HuH-7 (cell line): ENCODE measurements at places on chromosomes 7 and 10.

DNA sequence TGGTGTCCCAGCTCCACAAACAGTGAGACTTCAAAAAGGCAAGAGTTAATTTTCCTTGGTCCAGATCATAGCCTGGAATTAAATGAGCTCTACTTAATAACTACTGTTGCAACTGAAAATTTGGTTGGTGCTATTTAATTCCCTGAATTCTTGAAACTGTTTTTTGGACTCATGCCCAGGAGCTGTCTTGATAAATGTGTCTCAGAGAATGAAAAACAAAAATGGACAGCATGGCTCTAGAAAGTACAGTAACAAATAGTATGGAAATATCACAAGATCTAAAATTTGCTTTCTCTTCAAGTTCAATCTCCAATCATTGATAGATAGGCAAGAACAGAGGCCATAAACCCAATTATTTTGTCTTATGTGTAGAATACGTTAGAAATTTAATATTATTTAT is 42.5 kb downstream of the CCDC71L start:
- DNase-seq = no peak

DNA sequence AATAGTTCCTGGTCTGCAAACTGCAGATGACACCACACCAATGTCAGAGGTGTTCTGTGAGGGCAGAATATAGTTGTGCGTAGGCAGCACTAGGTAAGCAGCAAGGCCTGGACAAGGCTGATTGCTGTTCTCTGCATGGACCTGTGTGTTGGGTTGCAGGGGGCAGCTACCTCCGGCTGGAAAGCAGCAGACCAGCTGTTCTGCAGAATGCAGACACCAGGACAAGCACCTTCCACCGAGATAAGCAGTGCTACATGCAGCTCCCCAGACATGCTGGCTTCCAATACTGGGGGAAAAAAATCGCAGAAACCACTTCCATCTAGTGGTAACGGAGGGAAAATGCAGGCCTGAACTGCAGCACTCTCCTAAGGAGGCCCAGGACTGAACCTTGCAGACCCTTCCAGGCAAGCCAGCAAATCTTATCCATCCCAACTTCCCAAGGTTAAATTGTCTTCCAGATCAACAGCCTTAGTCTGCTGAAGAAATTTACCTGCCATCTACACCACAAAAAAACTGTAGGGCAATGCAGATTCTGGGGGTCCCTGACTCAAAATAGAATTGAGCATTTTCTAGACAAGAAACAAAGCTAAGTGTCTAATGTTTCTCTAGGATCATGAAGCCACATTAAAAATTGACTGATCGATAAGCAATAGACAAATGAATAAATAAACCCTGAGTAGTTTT is 50.5 kb upstream of the COBL start:
- DNase-seq = peak; percentile 66

DNA sequence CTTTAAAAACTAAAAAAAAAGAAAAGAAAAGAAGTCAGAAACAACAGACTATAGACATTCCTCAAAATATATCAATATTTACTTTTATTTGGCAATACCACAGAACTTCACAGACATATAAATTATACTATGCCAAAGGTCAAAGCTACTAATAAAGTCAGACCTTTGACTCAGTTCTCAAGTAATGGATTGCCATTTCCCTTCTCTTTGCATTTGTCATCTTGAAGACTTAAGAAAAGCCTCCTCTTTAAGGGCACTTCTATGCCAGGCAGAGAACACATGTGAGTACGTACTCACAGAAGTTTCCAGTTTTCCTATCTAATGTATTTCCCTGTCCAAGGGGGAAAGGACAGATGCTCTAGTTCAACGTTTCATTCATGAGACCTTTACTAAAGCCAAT is 37.6 kb downstream of the TNPO3 start:
- no peak for DNase-seq

GRCh38 chr7:99822731-99823718 is 4.8 kb upstream of the CYP3A43 start:
- DNase-seq = no peak

- peak; percentile 36 for DNase-seq
Observed at GRCh38 chr10:62264702-62265436, 3.8 kb downstream of the RTKN2 start.

DNA sequence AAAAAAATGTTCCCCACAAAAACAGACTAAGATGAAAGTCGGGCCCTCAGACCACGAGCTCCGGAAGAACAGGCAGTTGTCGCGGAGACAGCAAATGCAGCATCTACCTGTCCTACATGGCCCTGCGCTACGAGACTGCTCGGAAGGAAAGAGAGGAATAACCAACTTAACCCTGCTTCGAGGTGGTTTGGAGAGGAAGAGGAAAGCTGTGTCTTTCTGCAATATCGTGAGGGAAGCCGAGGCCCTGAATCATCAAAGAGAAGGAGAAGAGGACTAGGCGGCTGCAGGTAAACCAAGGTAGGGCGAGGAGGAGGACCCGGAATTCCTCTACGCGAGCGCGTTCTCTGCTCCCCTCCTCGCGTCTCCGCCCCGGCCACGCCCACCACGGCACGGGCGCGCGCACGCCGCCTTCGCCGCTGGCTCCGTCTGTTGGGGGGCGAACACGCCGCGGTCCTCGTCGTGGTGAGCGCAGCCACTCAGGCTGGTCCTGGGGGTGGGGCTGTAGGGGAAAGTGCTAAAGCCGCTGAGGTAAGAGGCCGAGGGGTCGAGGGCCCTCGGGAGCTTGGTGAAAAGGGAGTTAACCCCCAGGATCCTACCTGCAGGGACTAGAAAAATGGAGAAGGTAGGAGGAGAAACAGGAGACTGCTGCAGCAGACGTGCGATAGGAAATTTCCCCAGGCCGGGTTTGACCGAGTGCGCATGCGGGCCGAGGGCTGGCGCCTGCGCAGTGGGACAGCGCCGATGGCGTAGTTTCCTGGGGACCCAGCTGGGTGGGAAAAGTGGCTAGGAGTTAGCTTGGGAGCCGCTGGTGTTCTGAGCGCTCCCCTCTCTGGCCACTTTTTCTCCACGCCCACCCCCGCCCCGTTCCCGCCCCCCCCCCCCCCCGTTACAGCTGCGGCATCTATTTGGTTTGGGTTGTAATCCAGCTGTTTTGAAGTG is at the start of the genes ANAPC16 and ASCC1:
Gene ANAPC16 (plus strand): TSS at position 402 of the 939 bp plus-strand sequence. CDS start 7,903 bp downstream, outside the sequence.
Gene ASCC1 (minus strand): TSS at position 666 of the 939 bp plus-strand sequence. CDS start 2,978 bp downstream, outside the sequence.
- peak; percentile 75 for DNase-seq

GRCh38 chr10:72315054-72315453 is 39.7 kb downstream of the DNAJB12 start:
- no peak for DNase-seq

DNA sequence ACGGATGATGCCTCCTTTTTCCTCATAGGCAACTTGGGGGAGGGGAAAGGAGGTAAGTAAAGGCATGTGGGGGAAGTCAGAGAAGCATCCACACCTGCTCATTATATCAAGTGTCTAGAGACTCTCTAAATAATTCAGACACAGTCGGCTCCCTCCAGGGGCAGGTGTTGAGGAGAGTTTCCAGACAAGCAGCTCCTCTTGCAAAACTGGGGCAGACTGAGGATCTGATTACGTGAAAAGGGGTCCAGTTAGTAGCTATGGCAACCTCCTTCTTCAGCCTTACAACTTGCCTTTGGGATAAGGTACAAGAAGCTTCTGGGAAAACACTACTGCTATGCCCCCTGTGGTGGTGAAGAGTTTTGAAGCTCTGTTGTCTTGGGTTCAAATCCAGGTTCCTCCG is 39.0 kb upstream of the SORBS1 start:
- no peak for DNase-seq

DNA sequence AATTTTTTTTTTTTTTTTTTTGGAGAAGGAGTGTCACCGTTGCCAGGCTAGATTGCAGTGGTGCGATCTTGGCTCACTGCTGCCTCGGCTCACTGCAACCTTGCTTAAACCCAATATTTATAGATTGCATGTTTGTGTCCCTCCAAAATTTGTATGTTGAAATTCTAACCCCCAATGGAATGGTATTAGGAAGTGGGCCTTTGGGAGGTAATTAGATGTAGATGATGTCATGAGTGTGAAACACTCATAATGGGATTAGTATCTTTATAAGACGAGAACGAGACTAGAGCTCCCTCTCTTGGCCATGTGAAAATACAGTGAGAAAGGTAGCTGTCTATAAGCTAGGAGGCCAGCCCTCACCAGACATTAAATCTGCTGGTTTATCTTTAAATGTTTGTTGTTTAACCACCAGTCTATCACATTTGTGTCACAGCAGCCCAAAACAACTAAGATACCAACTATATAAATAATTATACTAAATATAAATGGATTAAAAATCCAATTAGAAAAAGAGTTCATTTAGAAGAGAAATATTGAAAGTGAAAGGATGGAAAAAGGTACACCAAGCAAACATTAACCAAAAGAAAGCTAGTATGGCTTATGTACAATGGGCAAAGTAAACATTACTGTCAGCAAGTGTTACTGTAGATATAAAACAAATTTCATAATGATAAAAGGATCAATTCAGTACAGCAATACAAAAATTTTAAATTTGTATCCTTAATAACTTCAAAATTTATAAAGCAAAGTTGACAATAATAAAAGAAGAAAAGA is 9.3 kb downstream of the TCAF1 start:
- DNase-seq = no peak

- DNase-seq = peak; percentile 46
Observed at GRCh38 chr7:94289071-94289470, 105.6 kb upstream of the COL1A2 start.

DNA sequence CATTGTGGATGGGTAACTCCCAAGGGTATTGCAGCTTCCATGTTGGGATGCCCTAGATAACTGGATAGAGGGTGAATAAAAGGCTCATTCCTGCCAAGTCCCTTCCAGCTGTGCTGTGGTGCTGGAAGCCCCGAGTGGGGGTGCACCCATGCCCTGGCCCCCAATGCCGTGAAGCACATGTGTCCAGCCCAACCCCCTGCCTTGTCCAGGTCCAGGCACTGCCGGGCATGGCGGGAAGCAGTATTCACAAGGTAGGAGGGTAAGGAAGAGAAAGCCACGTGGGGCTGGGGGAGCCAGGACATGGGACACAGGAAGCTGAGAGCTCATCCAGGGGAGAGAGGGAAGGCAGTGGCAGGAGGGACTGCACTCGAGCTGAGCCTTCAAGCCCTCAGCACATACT is 148.2 kb upstream of the CDCA7L start:
- DNase-seq = no peak

DNA sequence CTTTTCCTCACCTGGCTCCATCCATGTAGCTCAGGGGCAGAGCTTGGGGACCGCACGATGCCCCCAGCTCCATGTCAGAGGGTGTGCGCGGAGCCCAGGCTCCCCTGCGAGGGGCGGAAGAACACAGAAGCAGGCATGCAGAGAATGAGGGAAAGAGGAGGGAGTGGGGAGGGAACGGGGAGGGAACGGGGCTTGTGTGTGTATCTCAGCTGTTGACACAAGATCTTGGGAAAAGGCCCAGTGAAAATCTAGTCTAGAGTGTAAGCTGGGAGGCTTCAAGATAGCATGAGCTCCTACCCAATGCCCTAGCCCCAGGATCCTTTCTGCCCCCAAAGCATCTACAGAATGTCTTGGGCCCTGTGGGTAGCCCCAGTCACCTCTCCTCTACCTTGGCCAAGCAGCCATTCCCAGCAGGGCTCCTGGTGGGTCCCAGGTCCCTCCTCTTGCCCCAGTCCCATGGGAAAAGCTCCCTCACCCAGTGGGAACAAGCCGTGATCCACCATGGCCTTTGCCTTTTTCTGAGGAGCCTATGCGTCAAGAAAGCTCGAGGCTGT is 25.1 kb upstream of the NDST2 start:
- DNase-seq = no peak

GRCh38 chr10:29119374-29119773 is 169.5 kb upstream of the LYZL1 start:
- peak; percentile 80 for DNase-seq

GRCh38 chr10:123995082-123995460 is 98.3 kb downstream of the CHST15 start:
- DNase-seq = peak; percentile 39

GRCh38 chr10:97765201-97765600 is 6.6 kb downstream of the SFRP5 start:
- no peak for DNase-seq

DNA sequence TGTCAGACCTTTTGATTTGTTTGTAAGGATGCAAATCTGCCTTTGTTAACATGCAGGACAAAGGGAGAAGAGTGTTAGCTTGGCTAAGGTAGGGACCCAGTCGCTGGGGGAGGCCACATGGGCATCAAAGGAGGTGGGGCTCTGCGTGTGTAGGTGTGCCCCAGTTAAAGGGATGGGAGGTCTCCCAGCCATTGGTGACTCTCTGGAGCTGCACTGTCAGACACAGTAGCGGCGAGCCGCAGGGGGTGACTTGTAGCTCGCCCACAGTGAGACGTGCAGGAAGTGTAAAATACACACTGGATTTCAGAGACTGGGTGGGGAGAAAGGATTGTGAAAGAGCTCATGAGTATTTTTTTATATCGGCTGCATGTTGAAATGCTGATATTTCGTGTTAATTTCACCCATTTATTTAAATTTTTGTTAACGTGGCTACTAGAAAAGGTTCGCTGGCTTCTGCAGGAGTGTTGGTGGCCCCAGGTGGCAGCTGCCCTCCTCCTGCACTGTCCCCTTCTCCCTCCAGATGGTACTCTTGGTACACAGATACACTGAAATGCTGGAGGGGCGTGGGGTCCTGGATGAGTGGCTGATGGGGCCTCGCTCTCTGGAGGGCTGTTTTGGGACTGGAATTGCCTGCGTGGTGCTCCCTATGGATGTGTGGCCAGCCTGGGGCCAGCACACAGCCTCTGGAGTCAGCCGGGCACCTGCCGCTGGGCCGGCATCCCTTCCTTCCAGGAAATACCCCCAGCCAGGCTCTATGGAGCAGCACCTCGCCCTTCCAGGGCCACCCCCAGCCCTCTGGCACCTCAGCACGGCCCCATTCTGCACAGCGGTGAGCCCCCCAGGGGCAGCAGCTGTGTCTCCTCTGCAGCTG is 59.2 kb downstream of the LHPP start:
- no peak for DNase-seq
